ENCODE measurements at places on chromosomes 12 and 14.

- DNase-seq, result no peak
Observed at GRCh38 chr12:2627835-2628191, 167.0 kb upstream of the FKBP4 start.

- no peak for DNase-seq
Observed at GRCh38 chr12:72141381-72141780, 130.8 kb upstream of the TRHDE start.

GRCh38 chr12:81284137-81284536 is 206.3 kb downstream of the ACSS3 start:
- no peak for DNase-seq

GRCh38 chr12:121812320-121812871 is 8.6 kb downstream of the SETD1B start:
- peak; percentile 97 for DNase-seq

GRCh38 chr12:32454866-32455265 is 55.5 kb downstream of the FGD4 start:
- DNase-seq, result no peak

DNA sequence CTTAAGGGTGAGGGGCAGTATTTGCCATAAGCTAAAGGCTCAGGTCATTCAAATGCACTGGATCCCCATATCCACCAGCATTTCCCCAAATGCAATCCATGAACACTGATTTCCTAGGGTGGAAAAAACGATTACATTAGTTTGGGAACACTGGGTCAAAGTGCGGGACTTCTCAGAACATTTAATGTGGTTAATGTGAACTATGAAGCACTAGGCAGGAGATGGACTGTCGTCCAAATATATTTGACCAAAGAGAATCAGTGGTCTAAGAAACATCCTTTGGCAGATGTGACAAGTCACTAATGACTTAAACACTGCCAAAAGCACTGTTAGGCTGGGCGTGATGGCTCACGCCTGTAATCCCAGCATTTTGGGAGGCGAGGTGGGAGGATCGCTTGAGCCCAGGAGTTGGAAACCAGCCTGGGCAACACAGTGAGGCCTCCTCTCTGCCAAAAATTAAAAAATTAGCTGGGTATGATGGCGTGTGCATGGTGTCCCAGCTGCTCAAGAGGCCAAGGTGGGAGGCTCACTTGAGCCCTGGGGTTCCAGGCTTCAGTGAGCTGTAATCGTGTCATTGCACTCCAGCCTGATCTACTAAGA is 205.4 kb downstream of the CALM1 start:
- DNase-seq, result no peak

- no peak for DNase-seq
Observed at GRCh38 chr12:132907216-132907615, 19.8 kb upstream of the CHFR start.

GRCh38 chr12:101407049-101407435 is 530 bp downstream of the ARL1 start:
- no peak for DNase-seq

GRCh38 chr14:90740081-90740480 is 76.1 kb downstream of the TTC7B start:
- DNase-seq, result no peak

DNA sequence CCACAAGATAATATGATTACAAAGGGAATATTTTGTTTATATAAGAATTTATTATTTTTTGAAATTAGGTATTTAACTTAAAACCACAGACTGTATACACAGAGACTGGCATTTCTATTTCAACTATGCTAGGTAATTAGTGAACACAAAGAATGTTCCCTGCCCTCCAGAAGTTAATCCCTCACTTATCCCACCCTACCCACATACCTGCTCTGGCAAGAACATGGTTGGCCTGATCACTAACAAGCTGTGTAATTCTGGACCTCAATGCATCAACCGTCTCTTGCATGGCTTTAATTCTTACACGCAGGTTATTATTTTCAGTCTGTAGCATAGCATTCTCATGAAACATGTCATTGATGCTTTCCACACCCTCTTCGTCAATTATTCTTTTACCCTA is 85.9 kb downstream of the KIF21A start:
- DNase-seq, result no peak

- DNase-seq, result no peak
Observed at GRCh38 chr12:62106547-62107185, 153.5 kb upstream of the USP15 start.

- DNase-seq, result peak; percentile 69
Observed at GRCh38 chr14:93984987-93985410, 8.6 kb upstream of the ASB2 start.

- DNase-seq, result peak; percentile 77
Observed at GRCh38 chr12:52307836-52308805, 13.1 kb downstream of the KRT83 start.

DNA sequence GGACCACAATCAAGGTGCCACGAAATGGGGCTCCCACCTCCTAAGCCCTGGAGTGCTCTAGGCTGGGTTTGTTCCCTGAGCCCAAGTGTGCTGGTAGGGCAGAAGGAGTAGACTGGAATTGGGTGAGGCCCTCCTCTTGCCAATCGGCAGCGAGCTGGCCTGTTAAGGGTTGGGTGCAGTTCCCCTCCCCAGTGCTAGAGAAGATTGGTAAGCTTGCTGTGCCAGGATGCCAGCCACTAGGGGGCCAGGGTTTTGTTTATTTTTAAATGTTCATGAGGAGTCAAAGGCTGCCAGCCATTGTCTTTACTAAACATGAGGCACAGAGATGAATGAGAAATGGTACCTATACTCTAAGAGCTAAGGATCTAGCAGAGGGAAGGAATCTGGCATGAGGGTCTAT is 79.7 kb downstream of the SPTB start:
- DNase-seq, result peak; percentile 46

DNA sequence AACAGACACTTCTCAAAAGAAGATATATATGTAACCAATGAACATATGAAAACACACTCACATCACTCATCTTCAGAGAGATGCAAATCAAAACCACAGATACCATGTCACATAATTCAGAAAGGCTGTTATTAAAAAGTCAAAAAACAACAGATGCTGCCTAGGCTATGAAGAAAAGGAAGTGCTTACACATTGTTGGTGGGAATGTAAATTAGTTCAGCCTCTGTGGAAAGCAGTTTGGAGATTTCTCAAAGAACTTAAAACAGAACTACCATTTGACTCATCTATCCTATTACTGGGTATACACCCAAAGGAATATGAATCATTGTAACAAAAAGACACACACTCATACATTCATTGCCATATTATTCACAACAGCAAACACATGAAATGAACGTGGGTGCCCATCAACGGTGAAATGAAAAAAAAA is 35.1 kb downstream of the EIF2S3B start:
- no peak for DNase-seq

DNA sequence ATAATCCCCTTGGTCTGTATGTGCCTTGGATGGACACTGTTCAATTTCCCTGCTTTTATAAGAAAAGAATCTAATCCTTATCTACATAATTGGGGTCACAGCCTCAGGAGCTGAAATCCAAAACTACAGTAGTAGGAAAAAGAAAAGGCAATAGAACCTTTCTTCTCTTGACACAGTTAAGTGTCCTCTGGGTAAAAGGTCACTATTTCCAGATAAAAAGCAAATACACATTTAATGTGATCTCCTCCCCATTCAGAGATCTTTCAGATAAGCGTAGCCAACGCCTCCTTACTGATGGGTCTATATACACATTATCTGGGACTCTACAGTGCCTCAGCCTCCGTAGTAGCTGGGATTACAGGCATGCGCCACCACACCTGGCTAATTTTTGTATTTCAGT is 73.4 kb downstream of the CLIP1 start:
- DNase-seq, result no peak

DNA sequence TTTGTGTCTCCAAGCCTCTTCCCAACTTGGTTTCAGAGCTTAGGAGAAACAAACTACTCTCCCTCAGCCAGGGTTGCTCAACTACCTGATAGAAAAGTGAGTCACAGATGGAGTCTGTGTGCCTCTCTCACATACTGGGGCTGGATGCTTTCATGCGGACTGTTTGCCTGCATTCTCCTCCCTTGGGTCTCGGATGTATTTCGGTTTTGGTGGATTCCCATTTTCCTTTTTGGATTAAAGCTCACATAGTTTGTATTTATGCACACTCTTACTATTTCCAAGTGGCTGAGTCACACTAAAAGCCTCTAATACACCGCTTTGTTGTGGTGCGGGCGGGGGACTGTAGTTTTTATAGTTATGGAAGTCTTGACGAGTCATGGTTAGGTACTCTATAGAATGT is 505.4 kb downstream of the LRFN5 start:
- DNase-seq, result no peak

DNA sequence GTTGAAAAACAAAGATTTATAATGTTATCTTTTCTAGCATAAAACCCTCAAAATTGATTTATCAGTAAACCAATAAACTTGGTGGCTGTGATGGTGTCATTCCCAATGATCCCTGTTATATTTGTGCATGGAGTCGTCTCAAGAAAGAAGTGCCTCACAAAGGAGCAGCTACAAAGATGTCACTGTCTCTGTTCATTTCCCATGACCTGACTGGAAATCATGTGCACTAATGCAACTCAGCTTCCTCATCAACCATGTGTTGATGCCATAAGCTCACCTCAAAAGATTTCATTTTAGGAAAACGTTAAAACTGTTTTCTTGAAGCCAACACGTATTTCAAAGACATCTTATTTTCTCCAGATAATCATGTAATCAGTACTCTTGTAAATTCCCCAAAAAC is 28.8 kb downstream of the CLEC1A start:
- DNase-seq, result no peak

- DNase-seq, result no peak
Observed at GRCh38 chr12:69751476-69751875, 12.8 kb downstream of the RAB3IP start.

- DNase-seq, result no peak
Observed at GRCh38 chr12:99529966-99530365, 117.6 kb upstream of the GARIN6 start.

DNA sequence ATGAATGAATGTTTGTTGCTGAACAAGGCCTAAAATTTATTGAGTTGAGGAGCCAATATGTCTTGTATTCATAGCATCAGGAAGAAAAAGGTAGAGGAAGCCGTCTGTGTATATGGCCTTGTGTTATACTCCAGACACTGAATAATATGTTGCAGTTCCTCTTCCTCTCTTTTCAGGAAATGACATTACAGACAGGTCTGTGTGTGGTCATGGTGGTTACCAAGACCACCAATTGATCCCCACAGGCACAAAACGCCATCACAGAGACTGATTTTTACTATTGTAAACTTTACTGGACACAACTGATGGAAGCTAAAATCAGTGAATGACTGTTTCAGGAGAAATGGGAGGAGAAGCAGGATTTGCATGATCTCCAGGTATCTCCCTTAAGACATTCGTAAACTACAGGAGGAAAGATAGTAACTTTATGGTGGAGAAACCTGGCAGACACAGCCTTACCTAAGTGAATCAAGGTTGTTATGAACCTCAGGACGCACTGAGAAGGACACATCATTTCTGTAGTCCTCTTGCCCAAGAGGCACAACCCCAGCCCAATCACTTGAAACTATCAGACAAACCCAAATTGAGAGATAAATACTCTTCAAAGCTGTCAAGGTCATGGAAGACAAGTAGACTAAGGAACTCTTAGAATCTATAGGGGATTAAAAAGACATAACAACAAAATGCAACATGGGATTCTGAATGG is 334.1 kb upstream of the RGS6 start:
- DNase-seq, result no peak

DNA sequence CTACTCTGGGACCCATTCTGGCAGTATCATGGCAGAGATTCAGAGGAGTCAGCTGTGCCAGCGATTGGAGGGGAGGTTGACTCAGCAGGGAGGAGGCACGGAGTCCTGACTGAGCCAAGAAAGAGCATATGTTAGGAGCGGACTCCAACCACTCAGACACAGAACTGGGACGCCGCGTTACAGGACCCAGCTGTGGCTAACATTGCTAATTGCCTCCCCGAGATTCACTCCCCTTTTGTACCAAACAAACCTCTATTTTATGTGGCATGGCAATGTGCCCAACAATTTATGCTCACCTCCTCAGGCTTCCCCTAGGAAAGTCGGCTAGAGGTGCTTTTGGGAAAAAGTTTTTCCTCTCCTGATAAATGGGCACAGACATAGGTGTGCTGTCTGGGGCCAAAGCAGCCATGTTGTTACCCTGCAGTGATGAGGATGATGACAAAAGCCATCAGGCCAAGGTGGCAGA is 15.2 kb upstream of the CLIP1 start:
- DNase-seq, result peak; percentile 80

DNA sequence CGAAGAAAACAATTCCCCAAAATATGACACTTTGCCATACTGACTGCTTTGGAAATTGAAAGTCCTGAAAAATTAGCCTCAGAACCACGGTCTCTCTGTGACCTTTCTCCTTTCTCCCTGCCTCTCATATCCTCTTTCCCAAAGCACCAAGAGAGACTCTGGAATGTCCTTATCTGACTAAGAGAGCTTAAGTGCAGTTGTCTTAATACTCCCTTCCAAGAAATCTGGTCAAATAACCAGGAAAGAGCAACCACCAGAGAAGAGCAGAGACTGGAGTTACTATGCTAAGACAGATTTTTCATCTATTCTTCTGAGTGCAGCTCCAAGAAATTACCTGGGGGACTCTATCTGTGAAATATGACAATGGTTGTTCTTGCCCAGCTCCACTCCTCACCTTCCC is 10.5 kb upstream of the BTG1 start:
- DNase-seq, result no peak

GRCh38 chr12:118704527-118705241 is 276.7 kb upstream of the SRRM4 start:
- no peak for DNase-seq

DNA sequence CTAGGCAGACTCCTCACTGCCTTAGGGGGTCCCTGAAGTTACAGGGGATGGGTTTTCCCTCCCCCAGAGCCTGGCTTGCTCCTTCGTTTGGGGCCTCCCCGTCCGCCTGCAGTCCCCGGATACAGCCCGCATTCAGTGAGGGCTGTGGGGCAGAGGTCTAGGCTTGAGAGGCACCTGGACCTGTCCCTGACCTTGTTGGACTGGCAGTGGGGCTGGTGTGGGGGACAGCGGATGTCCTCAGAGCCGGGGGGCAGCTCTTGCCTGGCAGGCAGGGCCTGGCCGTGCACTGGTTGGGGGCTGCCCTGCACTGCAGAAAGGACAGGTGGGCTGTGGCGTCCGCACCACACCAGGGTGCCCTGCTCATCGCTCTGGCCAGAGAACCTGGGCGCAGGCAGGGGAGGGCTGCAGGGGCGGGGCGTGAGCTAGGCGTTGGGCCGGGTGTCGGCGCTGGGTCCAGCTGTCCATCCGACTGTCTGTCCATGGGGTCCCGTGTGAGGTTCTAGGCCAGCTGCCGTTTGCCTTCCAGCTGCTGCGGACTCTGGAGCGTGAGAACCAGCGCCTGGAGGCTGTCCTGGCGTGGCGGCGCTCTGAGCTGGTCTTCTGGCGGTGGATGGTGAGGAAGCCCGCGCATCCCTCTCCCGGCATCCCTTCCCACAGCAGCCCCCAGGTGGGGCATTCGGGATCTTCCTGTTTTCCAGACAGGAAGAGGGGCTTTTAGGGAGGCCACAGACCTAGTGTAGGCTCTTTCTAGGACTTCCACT is 6.0 kb downstream of the TEDC1 start:
- no peak for DNase-seq

- no peak for DNase-seq
Observed at GRCh38 chr12:47740606-47741339, 15.5 kb upstream of the ENDOU start.

- no peak for DNase-seq
Observed at GRCh38 chr14:99885649-99885958, 92.4 kb downstream of the EML1 start.
